Common myeloid progenitor, CD34-positive (primary cell): ENCODE measurements at places on chromosomes 11 and 22.

DNA sequence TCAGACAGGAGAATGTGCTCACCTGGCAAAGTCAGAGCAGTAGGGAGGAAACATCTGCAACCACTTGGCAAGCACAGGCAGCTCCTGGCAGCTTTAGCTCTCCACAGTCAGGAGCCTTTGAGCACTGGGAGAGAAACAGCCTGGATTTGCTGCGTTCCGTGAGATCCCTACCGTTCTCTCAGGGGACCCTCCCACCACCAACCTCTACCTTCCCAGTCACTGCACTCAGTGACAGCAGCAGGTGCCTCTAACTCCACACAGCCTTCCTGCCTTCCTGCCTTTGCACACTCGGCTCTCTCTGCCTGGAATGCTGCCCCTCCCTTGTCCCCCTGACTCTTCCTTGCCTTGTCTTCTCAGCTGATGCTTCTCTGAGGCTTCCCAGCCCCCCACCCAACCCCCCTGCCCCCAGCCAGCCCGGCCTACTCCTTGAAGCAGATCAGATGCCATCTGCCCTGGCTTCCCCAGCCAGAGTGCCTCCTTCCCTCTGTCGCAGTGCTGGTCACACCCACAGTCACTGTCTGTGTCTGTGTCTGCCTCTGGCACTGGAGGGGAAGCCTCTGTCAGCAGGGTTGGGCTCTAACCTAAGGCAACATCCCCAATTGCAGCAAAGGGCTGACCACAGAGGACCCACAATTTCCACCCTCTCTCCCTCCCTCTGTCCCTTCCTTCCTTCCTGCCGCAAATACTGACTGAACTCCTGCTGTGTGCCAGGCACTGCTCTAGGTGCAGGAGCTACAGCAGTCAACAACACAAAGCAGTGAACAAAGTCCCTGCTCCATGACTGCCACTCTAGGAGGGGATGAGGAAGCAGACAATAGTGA is 14.9 kb upstream of the TSKU start:
- peak; percentile 88 for DNase-seq

DNA sequence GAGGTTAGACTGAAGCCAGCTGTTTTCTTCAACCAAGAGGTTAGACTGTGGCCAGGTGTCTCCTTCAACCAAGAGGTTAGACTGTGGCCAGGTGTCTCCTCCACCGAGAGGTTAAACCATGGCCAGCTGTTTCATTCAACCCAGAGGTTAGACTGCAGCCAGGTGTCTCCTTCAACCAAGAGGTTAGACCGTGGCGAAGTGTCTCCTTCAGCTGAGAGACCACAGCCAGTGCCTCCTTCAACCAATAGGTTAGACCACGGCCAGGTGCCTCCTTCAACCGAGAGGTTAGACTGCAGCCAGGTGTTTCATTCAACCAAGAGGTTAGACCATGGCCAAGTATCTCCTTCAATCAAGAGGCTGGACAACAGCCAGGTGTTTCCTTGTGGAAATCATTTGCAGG is 498.1 kb downstream of the TBC1D22A start:
- no peak for DNase-seq

DNA sequence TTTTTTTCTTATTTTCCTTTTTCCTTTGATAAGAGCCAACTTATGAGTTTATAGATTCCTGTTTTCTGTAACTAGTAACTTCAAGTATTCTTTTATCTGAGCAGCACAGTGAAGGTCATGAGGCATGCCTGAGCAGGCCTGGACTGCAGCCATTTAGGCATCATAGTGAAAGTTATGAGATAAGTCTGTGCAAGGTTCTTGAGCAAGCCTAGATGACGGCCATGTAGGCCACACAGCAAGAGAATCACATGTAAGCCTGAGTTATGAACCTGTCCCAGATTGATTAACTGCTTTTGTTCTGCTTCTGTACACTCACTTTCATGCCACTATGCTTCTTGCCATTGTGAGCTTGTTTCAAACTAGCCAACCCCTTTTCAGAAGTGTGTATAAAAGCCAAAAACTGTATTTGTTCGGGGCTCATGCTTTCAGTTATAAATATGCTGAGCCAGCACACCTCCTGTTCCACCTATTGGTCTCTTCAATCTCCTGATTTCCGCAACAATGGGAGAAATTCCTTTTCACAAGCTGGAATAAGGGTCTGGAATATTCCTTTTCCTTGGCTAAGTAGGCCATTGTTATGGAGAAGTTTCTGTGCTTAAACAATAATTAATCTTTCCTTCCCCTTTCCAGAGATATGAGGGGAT is 745.7 kb downstream of the FAM181B start:
- DNase-seq: no peak

DNA sequence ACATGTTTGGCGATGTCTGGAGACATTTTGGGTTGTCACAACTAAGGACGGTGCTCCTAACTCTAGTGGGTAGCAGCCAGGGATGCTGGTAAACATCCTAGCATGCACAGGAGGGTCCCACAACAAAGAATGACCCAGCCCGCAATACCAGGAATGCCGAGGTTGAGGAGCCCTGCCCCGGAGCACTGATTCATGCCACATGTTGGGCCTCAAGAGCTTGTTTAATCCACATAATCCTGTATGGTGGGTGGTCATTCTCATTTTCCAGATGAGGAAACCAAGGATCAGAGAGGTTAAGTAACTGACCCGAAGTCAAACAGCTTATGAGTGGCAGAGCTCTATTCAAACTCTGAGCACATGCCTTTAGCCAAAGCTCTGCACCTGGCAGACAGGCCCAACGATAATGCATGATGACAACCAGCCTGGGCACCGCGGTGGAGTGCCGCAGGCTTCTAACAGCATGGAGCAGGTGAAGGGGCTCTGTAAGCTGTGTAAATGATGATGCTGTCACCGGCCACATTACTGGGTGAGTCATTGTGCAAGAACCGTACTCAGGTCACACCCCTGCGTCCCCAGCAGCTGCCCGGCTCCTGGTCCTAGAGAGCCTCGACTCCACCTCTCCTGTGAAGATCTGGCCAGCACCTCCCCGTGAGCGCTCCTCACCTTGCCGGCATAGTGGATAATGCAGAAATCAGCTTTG is 58.6 kb downstream of the APOL1 start:
- no peak for DNase-seq

DNA sequence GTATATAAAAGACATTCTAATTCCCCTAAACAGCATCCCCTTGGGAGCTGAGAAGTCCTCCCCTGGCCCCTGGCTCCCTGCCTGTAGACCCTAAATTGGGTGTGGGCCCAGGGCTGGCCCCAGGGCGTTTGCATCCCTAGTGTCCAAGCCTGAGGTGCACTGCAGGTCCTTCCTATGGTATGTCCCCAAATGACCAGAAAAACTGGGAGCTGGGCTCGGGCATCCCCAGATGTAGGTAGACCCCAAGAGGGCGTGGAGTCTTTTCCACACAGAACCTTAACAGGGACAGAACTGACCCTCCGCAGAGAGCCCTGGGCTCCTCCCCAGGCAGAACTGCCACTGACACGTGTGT is 782 bp upstream of the OSBPL5 start:
- DNase-seq: no peak

- DNase-seq: no peak
Observed at GRCh38 chr22:22194931-22195264, 49.7 kb upstream of the VPREB1 start.

DNA sequence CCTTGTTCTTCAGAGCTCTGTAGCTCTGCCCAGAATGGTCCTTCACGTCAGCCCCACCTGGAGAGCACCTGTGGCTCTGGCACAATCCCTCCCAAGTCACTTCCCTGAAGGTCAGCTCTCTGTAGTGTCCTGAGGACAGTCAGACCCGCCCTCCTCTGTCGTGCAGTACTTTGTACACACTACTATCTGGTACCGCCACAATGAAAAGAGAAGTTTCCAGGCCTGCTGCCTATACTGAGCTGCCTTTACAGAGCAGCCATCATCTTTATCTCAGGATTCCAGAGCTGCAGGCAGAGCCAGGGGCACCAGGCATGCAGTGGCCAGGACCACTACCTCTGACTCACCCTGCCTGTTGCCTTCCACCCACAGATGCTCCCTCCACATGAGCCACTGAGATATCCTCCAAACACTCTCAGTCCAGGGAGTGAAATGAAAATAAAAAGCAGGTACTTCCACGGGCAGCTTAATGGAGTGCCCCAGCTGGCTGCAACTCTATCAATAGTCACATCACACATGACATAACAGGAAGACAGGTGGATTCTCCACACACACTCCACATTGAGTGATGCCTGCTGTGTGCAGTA is 7.3 kb downstream of the PACSIN2 start:
- peak; percentile 88 for DNase-seq

GRCh38 chr11:975827-976226 is 50.2 kb downstream of the AP2A2 start:
- peak; percentile 78 for DNase-seq

GRCh38 chr11:8717876-8718753 is 35.5 kb downstream of the RPL27A start:
- DNase-seq: no peak

DNA sequence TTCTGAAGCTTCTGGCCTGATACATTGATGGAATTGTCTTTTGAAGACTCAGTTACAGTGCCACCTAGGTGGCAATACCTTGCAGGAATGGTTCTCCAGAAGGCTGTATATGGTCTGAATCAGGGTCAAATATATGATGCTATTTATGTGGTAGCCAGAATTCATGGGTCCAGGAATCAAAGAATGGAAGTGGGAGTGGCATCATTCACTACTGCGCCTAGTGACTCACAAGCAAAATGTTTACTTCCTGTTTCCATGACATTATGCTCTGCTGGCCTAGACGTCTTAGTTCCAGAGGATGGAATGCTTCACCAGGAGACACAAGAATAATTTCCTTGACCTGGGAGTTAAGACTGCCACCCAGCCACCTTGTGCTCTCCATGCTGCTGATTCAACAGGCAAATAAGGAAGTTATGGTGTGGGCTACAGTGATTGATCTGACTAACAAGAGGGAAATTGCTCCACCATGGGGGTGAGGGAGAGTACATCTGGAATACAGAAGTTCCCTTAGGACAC is 491.8 kb downstream of the ETS1 start:
- DNase-seq: peak; percentile 10

DNA sequence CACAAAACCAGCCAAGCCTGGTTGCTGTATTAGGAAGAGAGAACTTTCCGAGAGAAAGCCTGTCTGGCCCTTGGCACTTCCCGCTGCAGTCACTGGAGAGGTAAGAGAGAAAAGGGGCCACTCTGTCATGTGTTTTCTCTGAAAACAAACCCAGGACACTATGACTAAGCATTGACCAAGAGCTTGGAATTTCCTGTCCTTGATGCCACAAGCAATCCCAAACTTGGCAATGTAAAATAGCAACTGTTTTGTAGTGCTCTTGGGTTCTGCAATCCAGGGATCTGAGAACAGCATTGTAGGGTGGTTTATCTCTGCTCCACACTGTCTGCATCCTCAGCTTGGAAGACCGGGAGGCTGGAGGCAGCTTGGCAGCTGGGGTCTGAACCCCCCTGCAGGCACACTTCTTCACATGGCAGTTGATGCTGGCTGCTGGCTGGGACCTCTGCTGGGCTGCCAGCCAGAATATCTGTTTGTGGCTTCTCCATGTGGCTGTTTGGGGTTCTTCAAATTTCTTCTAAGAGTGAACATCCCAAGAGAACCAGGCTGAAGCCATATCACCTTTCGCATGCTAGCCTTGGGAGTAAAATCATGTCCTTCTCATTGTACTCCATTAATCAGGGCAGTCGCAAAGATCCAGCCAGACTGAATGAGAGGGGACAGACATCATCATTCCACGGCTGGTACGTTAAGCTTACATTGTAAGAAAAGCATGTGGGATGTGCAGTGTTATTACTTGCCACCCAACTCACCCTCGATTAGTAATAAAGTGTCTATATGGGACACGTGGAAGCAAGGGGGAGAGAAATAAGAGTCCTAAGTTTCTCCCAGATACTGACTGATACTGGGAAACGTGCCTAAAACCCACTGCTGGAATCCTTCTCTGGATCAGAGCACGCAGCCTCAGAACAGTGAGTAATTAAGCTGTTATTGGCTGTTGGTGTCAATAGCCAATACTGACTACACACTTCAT is 537.4 kb upstream of the B3GAT1 start:
- DNase-seq: no peak

DNA sequence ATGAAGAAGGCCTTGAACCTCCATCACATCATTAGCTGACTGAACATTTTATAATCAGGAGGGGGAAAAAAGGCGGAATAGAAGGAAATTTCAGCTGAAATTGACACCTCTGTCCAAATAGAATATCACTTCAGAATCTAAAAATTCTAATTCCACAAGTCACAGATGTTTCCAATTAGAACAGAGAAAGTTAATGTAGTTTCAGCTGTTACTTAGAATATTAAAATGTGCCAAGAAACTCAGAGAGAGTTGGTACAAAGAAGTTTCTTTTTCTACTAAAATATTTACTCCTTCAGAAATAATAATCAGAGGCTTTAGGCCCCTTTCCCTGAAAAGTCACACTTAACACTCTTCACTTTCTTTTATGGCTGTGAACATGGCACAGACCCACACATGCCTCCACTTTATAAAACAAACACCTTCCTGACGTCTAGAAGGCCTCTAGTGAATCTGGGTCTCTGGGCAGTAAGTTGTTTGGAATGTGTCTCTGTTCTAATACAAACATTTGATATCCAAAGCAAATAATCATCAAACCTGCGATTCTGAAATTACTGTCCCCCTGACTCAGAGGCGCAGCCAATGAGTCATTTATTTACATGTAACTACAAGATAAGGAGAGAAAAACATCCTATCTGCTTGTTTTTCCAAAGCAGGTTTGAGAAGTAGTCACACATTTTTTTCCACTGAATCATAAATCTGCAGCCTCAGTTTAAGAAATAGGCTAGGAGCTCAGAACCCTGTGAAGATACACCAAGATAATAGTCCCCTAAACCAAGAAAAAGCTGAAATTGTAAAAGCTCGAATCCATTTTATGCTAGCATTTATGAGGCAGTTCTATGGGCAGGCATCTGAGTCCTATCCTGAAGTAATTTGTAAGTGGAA is 148.4 kb downstream of the ME3 start:
- DNase-seq: no peak

- DNase-seq: no peak
Observed at GRCh38 chr11:117820071-117820470, 4.5 kb downstream of the FXYD2 start.

- DNase-seq: no peak
Observed at GRCh38 chr11:130218501-130219070, 59.0 kb downstream of the ST14 start.

DNA sequence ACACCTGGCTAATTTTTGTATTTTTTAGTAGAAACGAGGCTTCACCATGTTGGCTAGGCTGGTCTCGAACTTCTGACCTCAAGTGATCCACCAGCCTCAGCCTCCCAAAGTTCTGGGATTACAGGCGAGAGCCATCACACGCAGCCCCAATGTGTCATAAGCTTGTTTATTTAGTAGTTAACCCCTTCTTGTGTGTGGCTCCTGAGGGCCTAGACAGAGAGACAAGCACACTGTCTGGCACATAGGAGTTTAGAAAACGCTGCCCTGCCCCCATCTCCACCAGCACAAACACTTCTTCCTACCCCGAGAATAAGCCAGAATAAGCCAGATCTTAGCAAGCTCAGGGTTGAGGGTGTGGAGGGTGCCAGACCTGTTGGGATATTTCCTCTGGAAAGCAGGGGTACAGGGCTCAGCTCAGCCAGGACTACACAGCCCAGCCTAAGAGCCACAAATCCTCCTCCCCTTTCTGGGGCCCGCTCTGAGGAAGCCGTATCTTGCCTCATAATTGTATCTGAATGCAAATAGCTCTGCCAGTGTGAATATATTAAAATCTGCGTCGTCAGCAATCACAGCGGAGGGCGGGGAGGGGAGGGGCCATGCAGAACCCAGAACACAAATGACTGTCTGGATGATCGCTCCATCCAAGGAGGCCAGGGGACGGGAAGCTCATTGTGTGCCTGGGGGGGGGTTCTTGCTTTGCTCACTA is 247.3 kb downstream of the MN1 start:
- no peak for DNase-seq

- no peak for DNase-seq
Observed at GRCh38 chr22:19448739-19449421, 1.4 kb upstream of the C22orf39 start.

GRCh38 chr11:28981381-28981780 is 873.2 kb downstream of the METTL15 start:
- no peak for DNase-seq
